ENCODE measurements at places on chromosomes 6 and 20. TPM values are rescaled to one million over a fixed set of nuclear protein-coding genes. Genes with fewer than 3 reads are reported as not detected.

DNA sequence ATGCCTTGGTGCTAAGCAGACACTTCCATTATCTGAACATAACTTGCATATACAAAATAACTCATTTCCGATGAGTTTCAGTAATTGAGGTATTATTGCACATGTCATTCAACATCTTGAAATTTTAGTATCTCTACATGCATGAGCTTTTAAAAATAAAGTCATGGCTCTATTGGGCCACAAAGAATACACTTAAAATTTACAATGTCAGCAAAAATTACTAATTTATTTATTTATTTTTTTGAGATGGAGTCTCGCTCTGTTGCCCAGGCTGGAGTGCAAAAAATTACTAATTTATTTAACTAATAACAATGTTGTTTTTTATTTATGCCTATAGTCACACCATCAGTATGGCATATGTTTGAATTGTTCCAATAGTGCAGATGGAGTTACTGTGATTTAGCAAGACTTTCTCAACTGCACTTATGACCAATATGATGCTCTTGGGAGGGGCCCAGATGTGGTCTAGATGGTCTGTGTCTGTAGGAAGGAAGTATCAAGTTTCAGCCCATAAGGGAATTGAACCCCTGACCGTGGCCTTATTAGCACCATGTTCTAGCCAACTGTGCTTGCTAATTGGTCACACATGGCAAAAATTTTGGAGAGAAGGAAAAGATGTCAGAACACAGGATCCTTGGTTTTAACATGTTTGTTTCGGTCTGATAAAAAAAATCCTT lies 370.7 kb upstream of the TSHZ2 start:
- no peak overlapping the region for H3K4me3 ChIP-seq
- no peak for DNase-seq
- peaks cover 18% of the 10 kb centered on the region for H3K27me3 ChIP-seq
- H3K36me3 ChIP-seq, result no peaks in the 10 kb centered on the region
- no peaks in the 10 kb centered on the region for H3K4me1 ChIP-seq

DNA sequence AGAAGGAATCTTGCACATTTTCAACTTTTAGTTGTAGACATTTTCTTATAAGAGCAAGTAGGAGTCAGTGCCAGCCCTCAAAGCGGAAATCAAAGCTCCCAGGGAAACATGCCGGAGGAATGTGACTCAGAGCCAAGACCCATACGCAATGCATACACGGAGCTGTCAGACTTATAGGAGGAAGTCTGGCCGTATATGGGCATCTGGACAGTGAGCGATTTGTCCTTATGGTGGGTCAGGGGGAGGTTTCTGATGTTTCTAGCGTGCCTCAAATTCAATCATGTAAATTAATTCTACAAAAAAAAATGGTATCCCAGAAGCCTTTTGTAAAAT lies 3.6 kb upstream of the CCN2 start:
- no peaks in the 10 kb centered on the region for H3K27me3 ChIP-seq
- H3K4me1 ChIP-seq, result peaks cover 19% of the 10 kb centered on the region
- DNase-seq, result peak; percentile 77
- H3K36me3 ChIP-seq, result no peaks in the 10 kb centered on the region
- H3K4me3 ChIP-seq, result no peak overlapping the region
- H3K27ac ChIP-seq, result no peak overlapping the region

GRCh38 chr6:118042855-118043254 lies 135.8 kb downstream of the SLC35F1 start:
- no peak overlapping the region for H3K4me3 ChIP-seq
- H3K36me3 ChIP-seq, result no peaks in the 10 kb centered on the region
- DNase-seq, result no peak
- no peaks in the 10 kb centered on the region for H3K4me1 ChIP-seq

DNA sequence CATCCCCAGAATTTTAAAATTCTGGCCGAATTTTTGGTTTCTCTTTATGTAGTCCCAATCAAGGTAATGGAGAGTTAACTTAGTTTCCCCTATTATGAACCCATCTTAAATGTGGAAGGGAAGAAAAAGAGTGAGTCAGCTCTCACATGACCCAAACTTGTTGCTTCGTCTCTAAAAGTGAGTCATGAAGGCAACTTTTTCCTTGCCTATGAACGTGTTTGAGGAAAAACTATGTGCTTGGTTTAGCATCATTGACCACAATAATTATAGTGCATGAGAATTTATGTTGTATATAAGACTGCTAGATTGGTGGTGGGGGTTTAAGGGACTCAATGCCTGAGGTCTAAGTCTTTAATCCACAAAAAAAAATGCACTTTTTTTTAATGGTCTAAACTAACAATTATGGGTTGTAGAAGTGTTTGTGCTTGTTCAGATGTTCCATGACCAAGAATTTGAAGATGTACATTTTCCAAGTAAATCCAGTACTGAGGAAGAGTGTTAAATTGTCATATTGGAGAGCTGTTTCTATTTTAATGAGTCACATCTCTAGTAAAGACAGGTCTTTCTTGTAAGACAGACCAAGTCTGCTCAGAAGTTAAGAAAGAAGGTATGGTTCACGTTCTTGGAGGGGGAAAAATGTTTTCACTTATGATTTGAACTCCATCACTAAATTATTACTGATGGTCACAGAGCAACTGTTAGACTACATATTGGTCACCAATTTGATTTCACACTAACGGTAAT lies 409.9 kb upstream of the MARCKS start:
- no peaks in the 10 kb centered on the region for H3K27me3 ChIP-seq
- no peak for DNase-seq
- H3K4me3 ChIP-seq, result no peak overlapping the region
- H3K4me1 ChIP-seq, result peaks cover 23% of the 10 kb centered on the region
- H3K27ac ChIP-seq, result peak overlapping the region; percentile 34
- H3K36me3 ChIP-seq, result no peaks in the 10 kb centered on the region

DNA sequence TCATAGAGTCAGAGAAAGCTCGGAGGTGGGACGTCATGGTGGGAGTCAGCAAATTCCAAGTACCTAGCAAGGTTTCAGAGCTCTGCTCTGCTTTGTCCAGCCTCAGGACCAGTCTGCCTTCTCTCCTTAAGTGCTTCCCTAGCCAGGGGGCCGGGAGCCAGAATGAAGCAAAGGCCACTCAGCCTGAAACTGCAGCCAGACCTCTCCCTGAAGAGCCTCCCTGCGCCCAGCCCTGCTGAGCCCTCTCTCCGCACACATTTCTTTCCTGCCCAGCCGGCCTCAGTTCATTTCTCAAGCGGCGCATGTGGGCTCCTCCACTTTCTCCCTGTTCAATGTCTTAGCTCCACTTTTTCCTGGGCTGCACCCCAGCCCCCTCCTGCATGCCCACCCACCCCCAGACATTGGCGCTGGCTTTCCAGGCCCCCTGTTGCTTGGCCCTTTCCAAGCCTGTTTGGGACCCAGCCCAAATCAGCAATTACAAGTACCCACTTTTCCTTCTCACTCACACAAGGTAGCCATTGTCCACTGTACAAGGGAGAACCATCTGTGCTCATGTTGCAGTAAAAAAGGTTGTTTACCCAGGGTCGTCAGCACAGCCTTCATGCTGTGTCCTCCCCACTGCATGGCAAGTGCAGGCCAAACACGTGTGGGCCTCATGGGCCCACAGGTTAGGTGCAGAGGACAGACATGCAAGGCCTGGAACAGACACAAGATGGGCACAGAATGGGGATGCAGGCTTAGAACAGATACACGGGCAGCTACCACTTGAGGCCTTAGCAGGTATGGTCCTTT lies 147.1 kb downstream of the MRPL14 start:
- DNase-seq, result no peak
- H3K36me3 ChIP-seq, result no peaks in the 10 kb centered on the region
- H3K27me3 ChIP-seq, result no peaks in the 10 kb centered on the region
- H3K27ac ChIP-seq, result no peak overlapping the region
- H3K4me3 ChIP-seq, result no peak overlapping the region
- H3K4me1 ChIP-seq, result peaks cover 10% of the 10 kb centered on the region

GRCh38 chr6:24064106-24064505 lies 61.9 kb upstream of the NRSN1 start:
- no peaks in the 10 kb centered on the region for H3K27me3 ChIP-seq
- no peaks in the 10 kb centered on the region for H3K4me1 ChIP-seq
- DNase-seq, result no peak

The MEI4 gene
- not detected for total RNA-seq

- H3K27ac ChIP-seq, result no peak overlapping the region
- DNase-seq, result no peak
- no peak overlapping the region for H3K4me3 ChIP-seq
Measured at GRCh38 chr6:131741688-131742393, 31.0 kb upstream of the CTAGE9 start.

The OTOR gene
- not detected for total RNA-seq

GRCh38 chr6:3457710-3458602 lies 1.1 kb upstream of the SLC22A23 start:
- H3K27ac ChIP-seq, result no peak overlapping the region
- peaks cover 14% of the 10 kb centered on the region for H3K4me1 ChIP-seq
- H3K36me3 ChIP-seq, result no peaks in the 10 kb centered on the region
- DNase-seq, result peak; percentile 49

The COL10A1 gene
- not detected for total RNA-seq

DNA sequence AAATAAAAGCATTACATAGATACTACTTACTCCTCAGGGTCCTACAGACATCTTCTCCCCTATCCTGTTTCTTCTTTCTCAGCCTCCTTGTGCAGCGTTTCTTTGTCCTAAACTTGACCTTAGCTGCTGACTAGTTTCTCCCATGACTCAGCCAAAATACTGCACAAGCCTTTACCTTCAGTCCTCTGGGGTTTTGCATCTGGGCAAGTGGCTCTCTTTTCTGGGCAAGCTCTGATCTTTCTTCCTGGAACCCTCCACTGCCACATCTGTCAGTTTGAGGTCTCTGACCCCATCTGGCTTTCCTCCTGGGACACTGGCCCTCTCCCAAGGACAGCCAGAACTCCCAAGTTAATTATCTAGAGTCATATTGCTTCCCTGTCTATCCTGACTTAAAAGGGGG lies 838.4 kb downstream of the DHX35 start:
- no peaks in the 10 kb centered on the region for H3K27me3 ChIP-seq
- DNase-seq, result no peak
- H3K36me3 ChIP-seq, result no peaks in the 10 kb centered on the region
- H3K4me3 ChIP-seq, result no peak overlapping the region

GRCh38 chr6:168359794-168360193 lies 40.2 kb upstream of the DACT2 start:
- DNase-seq, result no peak
- H3K36me3 ChIP-seq, result no peaks in the 10 kb centered on the region
- H3K4me1 ChIP-seq, result no peaks in the 10 kb centered on the region
- H3K27ac ChIP-seq, result no peak overlapping the region

GRCh38 chr20:25566821-25567220 lies 18.5 kb downstream of the NINL start:
- H3K27me3 ChIP-seq, result no peaks in the 10 kb centered on the region
- no peaks in the 10 kb centered on the region for H3K4me1 ChIP-seq
- H3K36me3 ChIP-seq, result no peaks in the 10 kb centered on the region
- DNase-seq, result no peak
- no peak overlapping the region for H3K27ac ChIP-seq

- no peak overlapping the region for H3K27ac ChIP-seq
- no peaks in the 10 kb centered on the region for H3K36me3 ChIP-seq
- no peak for DNase-seq
- H3K27me3 ChIP-seq, result peaks cover 44% of the 10 kb centered on the region
Measured at GRCh38 chr6:30172681-30173080, 9.3 kb downstream of the TRIM15 start.

DNA sequence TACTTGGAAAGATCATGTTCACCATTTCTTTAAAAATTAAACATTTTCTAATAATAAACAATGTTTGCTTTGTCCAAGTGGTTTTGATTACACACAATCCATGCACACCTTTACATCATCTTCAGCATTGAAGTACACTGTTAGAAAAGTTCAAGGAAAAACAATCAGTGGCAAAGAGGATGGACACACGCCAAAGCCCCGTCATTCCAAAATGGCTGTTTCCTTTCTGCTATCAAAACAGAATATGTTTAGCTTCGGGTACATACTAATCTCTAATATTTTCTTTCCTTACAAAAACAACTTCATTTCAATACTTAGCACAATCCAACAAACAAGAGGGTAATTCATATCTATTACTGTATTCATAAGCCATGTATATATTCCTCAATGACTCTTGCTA lies 24.5 kb downstream of the REPS1 start:
- no peak for DNase-seq
- no peak overlapping the region for H3K27ac ChIP-seq
- no peaks in the 10 kb centered on the region for H3K36me3 ChIP-seq
- no peaks in the 10 kb centered on the region for H3K4me1 ChIP-seq
- no peaks in the 10 kb centered on the region for H3K27me3 ChIP-seq
- no peak overlapping the region for H3K4me3 ChIP-seq

The DYNLT2 gene
- total RNA-seq, result 1.4 TPM

DNA sequence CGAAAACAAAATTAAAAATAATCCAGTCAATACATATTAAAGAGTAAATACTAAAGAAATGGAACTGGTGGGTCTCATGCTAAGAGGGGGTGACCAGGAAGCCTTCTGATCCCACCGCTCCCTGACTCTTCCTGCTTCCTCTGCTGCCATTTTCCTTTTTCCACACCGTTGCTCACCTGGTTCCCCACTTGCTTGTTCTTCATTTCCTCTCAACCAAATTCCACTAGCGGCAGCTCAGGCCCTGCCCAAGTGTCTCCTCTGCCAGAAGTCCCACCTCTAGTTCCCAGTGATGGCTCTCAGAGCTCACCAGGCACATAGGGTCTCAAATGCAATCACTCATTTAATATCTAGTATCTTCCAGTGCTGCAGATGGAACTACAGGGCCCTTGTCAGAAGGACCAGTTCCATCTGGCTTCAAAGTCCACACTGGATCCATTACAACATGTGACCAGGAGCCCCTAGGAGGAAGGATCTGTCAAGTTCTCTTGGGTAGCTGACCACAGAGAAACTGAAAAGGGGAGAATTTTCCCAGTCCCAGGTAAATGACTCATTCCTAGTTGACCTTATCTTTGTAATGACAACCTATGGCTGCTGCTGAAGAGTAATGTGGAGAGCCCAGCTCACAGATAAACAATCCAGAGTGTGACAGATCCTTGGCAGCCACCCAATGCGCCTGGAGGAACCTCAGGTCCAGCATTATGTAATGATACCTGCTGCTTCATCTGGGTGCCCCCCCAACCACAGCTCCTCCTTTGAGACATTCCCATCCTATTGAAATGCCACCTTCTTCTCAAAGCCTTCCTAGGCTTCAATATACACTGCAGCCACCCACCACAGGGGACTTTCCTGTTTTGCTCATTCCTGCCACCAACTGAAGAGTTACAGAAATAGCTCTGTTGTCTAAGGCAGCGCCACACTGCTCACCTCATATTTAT lies 38.2 kb downstream of the ELMO2 start:
- H3K4me1 ChIP-seq, result peaks cover 24% of the 10 kb centered on the region
- peak; percentile 84 for DNase-seq
- H3K27ac ChIP-seq, result peak overlapping the region; percentile 65
- H3K4me3 ChIP-seq, result no peak overlapping the region
- H3K27me3 ChIP-seq, result no peaks in the 10 kb centered on the region

DNA sequence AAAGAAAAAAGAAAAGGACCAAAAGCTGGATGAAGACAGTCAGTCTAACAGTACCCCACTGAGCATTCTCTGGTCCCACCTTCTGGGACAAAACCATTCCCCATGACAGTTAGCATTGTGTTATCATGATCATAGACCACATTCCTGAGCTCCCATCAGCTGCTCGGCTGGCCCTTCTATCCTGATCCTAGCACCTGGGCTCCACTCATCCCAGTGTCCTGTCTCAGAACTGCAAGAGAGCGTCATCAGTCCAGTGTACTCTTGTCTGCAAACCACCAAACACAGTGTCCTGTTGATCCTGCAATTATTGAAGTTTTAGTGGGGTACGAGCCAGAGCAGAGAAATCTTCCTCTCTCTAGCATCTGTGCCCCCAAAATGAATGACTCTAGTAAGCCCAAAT lies 16.0 kb upstream of the TAAR1 start:
- no peak overlapping the region for H3K27ac ChIP-seq
- no peak overlapping the region for H3K4me3 ChIP-seq

The RHAG gene
- not detected for total RNA-seq
